ENCODE measurements at places on chromosomes 16 and 17.

DNA sequence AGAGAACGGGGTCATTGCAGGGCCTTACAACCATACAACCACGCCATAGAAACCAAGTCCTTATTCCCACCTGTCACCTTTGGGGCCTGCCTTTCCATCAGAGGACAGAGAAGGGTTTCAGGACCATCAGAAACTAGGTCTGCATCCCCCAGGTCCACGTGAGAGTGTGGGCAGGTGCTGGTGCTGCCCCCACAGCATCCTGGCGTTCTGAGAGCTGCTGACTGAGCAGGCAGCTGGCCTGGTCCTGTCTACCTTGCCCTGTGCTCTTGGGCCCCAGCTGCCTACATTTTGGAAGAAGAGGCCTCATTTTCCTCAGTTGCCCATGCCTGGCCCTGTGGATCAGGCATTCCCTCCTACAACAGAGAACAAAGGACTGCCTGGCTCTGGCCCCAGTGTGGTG is 21.6 kb downstream of the ZNF276 start:
- no peak for DNase-seq

- DNase-seq: peak; percentile 74
Observed at GRCh38 chr17:77887464-77888241, 70.8 kb upstream of the TNRC6C start.

DNA sequence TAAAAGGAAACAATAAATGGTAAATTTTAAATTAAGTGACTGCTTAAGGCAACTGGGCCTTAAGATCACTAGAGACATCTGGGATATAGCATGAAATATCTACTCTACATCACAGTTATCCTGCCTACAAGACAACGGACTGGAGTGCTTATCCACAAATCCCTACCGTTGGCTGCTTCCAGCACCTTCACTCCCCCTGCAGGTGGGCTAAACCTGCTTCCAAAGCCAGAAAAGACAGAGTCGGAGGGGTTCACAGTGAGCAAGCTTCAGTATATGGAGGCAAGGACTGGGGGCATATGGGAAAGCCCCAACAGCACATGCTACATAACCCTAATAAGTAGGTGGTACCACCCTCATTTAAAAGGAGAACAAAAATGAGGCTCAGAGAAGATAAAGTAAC is 45.3 kb downstream of the GRIN2A start:
- DNase-seq: no peak

DNA sequence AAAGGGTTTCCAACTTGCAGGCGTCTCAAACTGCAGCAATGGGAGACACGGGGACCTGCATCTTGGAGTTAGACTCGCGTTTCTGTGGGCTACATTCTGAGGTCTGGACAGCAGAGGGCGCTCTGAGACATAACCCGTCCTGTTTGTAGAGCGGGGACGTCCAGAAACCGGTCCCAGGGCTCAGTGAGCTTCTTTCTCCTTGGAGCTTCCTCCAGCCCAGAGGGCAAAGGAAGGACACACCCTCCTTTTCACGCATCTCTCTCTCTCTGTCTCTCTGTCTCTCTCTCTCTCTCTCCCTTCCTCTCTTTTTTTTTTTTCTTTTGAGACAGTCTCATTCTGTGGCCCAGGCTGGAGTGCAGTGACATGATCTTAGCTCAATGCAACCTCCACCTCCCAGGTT is 19.8 kb downstream of the COX4I1 start:
- peak; percentile 80 for DNase-seq

DNA sequence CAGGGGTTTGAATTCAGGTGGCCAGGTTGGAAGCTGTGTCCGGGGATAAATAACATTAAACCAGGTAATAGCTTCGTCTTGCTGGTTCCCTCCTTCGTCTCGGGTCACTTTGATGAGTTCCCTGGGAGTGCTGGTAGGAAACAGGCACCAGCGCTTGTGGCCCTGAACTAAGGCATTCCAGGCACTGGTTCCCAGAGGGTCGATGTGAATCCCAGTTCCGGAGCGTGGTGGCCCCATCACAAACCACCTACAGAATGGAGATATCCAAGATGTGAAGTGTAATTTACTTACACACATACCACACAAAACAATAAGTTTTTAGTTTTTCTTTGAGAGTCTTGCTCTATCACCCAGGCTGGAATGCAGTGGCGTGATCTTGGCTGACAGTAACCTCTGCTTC is 2.6 kb downstream of the JMJD6 start:
- DNase-seq: no peak

- no peak for DNase-seq
Observed at GRCh38 chr16:54418903-54419302, 132.3 kb upstream of the IRX3 start.

DNA sequence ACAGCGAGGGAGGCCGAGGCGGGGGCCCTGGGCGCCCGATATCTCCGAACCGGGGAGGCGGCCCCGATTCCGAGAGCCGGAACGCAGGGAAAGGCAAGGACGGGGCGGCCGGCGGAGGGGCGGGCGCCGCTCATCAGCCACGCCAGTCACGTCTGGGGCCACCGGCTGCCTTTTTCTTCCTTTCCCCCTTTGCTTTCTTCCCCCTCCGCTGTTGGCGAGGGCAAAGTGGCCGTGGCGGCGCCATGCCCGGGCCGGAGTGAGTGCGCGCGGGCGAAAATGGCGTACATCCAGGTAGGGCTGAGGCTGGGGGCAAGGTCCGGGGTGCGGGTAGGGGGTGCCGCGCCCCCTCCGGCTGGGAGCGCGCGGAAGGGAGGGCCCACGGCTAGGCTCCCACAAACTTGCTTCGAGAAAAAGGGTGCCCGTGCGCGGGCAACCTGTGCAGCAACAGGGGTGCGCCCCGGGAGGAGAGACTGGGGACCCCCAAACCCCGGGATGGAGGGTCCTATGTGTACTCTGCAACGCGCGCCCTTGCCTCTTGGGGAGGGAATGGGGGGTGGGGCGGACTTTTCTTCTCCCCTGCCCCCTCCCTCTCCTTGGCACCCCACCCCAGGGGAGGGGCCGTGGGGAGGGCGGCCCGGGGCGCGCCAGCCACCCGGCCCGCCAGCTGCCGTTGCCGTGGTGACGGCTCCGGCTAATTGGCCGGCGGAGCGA is 486 bp downstream of the SYT17 start:
- DNase-seq: peak; percentile 42

DNA sequence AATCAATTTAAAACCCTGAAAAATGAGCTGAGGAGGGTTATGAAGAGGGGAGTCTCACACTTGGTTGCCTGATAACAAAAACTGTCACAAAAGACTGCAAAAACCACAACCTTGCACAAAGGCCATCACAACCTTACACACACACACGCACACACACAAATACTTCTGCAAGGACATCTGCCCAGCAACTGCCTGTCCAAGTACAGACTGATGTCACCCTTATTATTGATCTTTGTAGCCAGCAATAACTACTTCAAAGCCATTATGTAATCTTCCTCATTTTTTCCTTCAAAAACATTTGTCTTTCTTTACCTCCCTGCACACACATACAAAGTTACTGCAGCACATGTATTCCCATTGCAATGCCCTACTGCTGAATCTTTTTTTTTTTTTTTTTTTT is 253.2 kb upstream of the HSBP1 start:
- DNase-seq: no peak

DNA sequence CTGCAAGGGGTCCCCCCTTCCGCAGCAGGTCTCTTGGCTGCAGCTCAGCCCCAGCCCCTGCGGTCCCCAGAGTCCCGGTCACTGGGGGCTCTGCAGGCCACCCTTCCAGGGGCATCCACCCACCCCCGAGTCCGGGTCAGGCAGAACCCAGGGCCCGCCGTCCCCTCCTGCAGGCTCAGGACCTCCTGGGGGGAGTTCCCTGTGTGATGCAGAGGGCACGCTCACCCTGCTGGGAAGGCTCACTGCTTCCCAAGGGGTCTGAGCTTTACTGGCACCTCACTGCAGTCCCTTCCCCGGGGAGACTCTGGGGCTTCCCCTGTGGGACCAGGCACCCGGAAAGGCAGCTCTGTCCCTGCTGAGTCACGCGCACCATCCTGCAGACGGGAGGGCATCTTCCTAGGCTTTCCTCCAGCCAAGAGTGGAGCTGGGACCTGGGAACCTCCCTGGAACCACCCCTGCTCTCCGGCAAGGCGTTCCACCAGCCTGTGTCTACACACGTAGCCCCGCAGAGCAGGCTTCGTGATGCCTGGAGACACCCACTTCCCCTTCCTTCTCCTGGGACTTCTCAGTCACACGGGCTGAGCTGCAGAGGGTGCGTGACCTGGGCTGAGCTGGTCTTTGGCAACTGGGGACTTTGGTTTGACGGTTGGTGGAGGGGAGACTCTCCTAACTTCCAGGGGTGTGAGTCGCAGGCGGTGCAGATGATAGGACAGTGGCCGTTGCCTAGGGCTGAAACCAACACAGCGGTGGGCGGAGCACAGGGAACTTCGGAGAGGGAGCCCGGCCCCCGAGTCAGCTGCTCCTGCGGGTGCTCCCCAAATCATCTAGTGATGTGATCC is 23.4 kb downstream of the SLC25A10 start:
- no peak for DNase-seq

DNA sequence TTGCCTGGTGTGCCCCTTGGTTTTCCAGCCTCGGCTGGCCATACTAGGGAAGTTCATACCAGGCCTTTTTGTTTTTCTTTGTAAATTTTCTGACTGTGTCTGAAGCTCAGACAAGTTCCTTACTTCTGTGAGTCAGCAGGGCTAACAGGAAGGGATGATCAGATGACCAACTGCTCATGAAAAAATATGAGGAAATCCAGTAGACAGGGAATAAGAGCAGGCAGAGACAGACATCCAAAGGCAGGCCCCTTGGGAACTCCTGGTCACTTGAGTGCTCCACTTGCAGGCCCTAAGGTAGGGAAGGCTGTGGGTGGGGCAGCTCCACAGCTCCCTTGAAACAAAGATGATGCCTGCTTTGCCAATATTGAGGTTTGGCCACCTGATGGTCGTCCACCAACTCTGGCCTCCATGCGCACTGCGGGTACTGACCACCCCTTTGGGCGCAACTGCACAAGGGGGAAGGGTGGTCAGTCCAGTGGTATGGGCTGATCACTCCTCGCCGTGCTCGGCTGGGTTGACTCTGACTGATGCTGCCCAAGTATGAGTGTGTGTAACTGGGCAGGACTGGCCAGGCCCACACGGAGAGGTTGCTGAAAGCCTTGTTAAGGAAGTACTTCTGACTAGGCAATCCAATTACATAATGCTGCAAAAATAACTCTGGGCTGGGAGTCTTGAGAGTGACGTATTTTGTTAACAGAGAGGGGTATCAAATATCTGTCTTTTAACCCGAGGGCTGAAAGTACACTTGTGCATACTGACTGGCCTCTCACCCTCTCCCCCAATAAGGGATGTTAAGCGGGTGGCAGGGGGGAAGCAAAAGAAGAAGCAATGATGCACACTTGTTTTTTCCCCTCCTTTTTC is 20.8 kb upstream of the ZFHX3 start:
- DNase-seq: peak; percentile 74

DNA sequence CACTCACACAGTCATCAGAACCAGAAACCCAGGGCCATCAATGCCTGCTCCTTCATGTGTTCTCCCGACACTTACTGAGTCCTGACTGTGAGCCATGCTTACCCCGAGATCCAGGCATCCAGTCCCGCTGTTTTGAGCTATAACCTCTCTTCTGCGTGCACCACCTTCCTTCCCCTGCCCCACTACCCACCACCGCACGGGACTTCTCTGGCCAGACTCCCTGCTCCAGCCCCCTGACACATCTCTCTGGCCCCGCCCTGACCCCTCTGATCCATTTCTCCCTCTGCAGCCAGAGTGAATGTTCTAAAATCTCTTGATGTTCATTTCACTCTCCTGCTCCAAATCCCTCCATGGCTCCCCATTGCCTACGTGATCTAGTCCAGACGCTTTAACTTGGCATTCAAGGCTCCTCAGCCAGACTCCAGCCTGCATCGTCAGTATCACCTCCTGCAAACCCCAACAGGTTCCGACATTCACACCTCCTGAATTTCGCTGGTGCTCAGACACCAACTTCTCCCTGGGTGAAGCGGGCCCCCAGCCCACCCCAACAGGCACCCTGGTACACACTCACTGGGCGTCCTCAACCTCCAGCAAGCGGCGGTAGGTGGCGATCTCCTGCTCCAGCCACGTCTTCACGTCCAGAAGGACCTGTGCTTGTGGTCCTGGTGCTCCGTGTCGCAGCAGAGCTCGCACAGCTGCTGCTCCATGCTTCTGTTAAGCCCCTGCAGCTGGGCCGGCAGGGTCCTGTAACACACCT is 3.1 kb upstream of the KRT17 start:
- DNase-seq: no peak

DNA sequence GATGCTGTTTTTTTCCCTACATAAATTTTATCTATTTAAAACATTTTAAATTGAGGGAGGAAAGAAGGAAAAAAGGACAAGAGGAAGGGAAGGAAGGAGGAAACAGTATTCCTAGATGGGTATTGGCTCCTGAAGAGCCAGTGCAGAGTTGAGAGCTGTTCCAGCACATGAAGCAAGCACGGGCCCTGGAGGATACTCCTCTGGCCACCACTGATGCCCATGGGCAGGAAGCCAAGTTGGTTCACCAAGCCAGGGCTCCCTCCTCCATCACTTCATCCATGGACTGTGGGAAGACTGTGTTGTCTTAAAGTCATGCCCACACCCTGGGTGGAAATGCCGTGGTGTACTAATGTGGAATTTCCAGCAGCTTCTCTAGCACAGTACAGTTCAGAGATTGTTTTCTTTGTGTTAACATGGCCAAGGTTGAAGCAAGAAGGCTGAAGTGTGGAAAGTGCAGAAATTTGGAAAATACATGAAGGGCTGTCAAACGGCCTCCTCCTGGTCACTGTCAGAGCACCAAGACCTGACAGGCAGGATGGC is 23.9 kb upstream of the NOS2 start:
- DNase-seq: no peak
